ENCODE measurements at places on chromosomes 7 and 10.
A peak's percentile ranks its signal among the peaks of the same experiment; 100 is the strongest.

DNA sequence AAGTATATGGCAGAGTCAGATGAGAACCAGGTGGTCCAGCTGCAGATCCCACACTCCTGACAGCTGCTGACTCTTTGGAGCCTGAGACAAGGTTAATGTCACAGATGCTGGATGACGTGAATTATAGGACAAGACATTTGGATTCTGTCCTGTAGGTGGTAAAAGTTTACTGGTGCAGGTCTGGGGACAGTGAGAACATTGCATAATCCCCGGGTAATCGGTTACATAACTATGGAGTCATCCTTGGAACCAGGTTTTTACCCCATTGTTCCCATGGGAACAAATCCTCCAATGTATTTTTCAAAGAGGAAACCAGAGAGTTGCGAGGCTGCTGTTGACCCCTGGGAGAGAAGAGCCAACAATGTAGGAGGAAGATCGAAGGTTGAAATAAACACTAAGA lies 27.5 kb upstream of the ZCCHC24 start:
- DNase-seq = no peak

DNA sequence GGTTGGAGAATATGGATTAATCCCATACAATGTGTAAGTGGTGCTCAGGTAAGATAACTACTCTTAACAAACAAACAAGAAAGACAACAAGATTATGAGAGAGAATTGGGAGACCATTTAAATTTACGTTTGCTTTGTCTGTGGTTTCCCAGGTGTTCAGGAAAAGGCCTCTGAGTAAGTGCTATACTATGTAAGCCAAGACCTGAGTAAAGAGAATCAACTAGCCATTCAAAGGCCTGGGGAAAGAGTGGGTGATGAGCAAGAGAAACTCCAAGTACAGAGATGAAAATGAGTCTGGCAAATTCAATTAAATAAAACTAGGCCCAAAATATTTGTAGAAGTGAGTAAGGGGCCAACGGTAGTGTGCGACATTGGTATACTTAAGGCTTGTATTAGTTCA lies 9.9 kb downstream of the CSTF2T start:
- no peak for DNase-seq

- DNase-seq = no peak
These were observed 102.0 kb upstream of the INSYN2A start for GRCh38 chr10:127298381-127298780.

GRCh38 chr7:79882922-79883321 lies 251.7 kb upstream of the GNAI1 start:
- no peak for DNase-seq

GRCh38 chr10:69213591-69214311 lies 6.4 kb upstream of the HKDC1 start:
- DNase-seq = no peak

- no peak for DNase-seq
These were observed 1.5 kb downstream of the ARHGAP21 start for GRCh38 chr10:24722131-24722675.

DNA sequence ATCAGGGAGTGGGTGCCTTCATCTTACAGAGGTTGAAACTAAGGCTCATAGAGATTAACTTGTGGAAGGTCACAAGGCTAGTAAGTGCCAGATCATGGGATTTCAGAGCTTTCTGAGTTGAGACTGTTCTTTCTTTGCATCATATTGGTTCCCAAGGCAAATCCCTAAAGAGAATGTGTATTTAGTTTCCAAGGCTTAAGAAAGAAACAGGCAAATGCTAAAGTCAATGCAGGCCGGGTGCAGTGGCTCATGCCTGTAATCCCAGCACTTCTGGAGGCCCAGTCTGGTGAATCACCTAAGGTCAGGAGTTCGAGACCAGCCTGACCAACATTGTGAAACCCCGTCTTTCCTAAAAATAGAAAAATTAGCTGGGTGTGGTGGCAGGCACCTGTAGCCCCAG lies 19.8 kb downstream of the CDK1 start:
- DNase-seq = no peak

GRCh38 chr7:146554556-146554955 lies 438.0 kb downstream of the CNTNAP2 start:
- no peak for DNase-seq

DNA sequence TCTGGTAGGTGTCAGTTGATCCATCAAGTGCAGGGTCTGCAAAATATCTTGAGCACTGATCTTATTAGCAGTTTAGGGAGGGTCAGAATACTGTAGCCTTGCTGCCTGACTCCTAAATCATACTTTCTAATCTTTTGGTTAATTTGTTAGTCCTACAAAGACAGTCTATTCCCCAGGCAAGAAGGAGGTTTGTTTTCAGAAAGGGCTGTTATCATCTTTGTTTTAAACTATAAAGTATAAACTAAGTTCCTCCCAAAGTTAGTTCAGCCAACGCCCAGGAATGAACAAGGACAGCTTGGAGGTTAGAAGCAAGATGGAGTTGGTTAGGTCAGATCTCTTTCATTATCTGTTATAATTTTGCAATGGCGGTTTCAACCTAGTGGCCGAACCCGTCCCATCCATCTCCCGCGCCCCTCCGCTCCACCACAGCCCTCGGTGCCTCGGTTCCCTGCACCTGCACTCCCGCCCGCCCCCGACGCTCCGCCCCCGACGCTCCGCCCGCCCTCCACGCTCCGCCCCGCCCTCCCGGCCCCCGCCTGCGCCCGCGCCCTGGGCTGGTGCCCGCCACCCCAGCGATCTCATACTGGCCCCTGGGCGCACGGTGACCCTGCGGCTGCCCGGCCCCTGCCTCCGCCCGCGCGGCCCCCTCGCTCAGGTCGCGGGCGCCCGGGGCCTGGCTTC lies at the start of gene ADCK2:
TSS of gene ADCK2 (plus strand) at position 564 of the 681 bp plus-strand sequence. CDS start 386 bp downstream, outside the sequence.
- peak; percentile 6 for DNase-seq

GRCh38 chr10:129385600-129385999 lies 81.4 kb upstream of the MGMT start:
- no peak for DNase-seq

DNA sequence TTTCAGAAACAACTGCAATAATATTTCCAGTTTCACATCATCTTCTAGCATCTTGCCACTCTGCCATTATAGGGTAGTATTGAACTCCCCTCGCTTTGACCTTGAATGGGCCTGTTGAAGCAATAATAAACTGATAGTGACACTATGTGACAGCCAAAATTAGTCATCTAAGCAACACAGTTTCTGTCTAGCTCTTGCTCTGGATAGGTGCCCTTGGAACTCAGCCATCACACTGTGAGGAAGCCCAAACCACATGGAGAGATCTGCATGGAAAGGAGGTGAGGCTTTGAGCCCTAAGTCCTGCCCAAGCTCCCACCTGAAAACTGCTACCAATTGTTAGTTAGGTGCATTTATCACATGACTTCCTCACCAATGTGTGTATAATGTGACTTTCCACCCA lies 18.1 kb upstream of the KCND2 start:
- DNase-seq = no peak

DNA sequence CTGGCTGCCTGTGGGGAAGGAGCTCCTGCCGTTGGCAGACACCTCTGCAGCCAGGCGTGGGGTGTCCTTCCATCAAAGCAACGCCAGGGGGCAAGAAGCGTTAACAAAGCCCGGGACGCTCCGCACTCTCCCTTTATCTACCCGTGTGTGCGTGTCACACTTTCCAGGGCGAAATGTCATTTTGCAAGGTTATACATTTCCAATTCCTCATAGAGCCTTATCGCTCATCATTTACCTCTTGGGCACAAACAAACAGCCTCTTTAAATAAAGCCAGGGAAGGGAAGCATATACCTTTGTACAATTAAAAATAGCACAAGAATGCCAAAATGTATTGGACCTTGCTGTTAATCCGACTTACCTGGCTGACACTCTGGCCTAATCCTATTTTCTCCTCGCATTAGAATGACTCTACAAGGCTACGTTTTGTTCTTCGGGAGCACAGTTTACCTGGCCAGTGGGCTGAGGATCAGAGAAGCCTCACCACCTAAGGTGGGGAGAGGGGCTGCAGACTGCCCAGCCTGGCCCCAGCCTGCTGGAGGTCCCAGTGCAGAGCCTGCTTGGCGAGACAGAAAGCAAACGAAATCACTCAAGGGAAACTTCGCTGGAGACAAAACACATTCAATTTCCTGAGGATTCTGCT lies 77.6 kb upstream of the EN2 start:
- peak; percentile 24 for DNase-seq

DNA sequence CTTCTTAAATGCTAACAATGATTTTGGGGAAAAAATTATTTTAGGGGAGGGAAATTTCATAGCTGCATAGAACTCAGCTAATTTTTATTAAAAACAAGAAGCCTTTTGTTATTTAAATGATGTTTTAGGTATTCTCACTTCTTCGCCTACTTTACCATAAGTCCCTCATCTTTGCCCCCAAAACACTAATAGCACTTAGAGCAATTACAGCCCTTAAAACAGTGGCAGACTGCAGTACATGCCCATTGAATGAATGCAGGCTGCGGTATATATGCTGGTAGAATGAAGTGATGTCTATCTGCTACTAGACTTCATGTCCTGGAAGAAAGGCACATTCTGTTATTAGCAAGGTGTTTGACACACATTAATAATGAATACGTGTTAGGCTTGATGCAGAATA lies 2.9 kb upstream of the SPAG6 start:
- DNase-seq = no peak

GRCh38 chr7:130341882-130342281 lies 2.7 kb upstream of the CPA5 start:
- DNase-seq = no peak

DNA sequence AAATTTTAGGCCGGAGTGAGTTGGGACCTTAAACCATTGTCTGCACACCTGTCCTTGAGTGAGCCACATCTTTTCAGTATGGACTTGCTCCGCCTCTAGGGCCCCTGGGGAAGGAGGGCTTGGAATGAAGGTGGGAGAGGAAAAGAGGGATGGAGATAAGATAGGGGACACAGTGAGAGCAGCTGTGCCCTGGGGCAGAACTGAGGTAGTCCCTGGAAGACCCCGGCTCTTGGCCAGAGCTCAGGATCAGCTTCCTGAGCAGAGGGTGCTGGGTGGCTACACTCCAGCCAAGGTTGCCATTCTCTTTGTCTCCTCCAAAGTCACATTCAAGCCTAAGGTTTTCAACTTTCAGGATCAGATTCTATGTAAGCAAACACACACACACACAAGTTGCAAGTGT lies 82.0 kb downstream of the MKI67 start:
- no peak for DNase-seq

DNA sequence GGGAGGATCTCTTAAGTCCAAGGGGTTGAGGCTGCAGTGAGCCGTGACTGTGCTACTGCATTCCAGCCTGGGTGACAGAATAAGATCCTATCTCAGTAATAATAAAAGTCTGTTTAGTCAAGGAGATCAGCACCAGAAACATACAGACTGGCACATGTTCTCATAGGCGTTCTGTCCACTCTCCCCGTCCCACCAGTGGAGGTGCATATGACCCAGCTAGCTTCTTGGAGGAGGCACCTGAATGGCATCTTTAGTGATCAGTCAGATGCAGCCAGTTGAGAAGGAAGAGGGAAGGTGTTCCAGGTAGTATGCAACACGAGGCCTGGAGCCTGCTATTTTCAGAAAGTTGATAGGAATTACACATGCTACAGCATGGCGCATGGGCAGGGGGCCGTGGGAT lies 45.3 kb upstream of the SVIL start:
- DNase-seq = no peak

- no peak for DNase-seq
These were observed 26.4 kb downstream of the NUDT13 start for GRCh38 chr10:73136627-73137026.

GRCh38 chr10:58608351-58608750 lies 95.7 kb downstream of the BICC1 start:
- DNase-seq = no peak

GRCh38 chr7:113307147-113307546 lies 188.8 kb upstream of the SMIM30 start:
- DNase-seq = no peak

- DNase-seq = no peak
These were observed 111.3 kb upstream of the C1QL3 start for GRCh38 chr10:16632996-16633395.

DNA sequence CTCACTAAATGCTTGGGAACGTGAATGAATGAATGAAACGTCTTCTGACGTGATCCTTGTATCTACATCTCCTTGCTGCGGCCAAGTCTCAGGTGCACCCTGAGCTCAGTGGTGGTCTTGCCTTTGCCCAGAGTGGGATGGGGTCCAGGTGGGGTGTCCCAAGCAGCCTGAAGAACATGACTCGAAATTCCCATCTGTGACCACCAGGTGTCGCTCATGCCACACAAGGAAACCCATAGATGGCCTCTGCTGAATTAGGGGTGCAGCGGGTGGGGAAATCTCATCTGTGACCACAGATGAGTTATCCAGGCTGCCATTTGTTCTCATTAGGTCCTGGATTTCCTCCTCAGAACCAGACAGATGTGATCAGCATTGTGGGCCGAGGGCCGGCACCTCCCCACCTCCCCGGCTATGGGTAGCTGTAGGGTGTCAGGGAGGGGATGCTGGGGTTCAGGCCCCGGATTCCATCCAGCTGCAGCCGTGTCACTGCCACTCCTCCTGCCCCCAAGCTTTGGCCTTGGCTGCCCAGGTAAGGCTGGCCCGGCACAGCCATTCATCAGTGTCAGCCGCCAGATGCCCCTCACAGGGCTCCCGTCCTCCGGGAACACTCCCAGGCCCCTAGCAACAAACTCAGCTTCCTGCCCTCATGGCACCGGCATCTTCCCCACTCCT lies 21.0 kb upstream of the GNA12 start:
- peak; percentile 43 for DNase-seq

GRCh38 chr7:135109976-135110375 lies 37.9 kb upstream of the TMEM140 start:
- no peak for DNase-seq

- no peak for DNase-seq
These were observed 477.7 kb downstream of the TNS3 start for GRCh38 chr7:47104206-47104549.

- DNase-seq = no peak
These were observed 223.4 kb downstream of the BMPER start for GRCh38 chr7:34128762-34129161.

- DNase-seq = no peak
These were observed 6.9 kb upstream of the VGF start for GRCh38 chr7:101172005-101172853.

DNA sequence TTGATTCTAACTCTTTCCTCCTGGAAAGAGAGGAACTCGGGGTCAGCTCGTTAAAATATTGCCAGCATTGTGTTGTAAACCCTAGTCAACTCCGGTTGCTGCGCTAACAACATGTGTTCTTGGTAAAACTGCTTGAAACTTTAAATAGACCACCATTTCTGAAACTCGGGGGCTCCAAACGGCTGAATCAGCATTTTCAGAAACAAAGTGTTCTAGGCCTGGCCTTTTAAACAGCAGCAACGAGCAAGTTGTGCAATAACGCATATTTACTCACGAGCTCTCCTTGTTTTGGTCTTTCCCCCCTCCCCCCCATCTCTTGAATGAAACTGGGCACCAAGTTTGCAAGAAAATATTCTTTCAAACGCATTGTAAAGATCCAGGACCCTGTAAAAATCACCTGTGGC lies 9.2 kb upstream of the GRB10 start:
- no peak for DNase-seq

DNA sequence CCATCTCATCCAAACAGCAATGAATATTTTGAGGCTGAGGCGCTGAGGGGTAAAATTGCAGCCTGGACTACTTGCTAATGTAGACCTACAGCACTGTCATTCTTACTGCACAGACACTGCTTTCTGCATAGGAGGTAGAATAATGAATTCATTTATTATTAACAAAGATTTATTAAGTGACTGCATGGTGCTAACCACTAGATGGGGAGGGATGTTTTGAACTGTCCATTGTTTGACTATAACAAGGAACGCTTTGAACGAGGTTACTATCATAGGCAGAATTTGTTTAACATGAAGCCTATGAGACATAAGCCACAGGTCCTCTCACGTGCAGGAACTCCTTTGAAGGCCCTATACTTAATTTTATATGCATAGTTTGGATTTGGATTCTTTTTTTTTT lies 143.8 kb downstream of the CFTR start:
- DNase-seq = no peak

GRCh38 chr10:16009785-16010184 lies 149.5 kb upstream of the MINDY3 start:
- no peak for DNase-seq
